ENCODE measurements at places on chromosomes 5 and 9.

DNA sequence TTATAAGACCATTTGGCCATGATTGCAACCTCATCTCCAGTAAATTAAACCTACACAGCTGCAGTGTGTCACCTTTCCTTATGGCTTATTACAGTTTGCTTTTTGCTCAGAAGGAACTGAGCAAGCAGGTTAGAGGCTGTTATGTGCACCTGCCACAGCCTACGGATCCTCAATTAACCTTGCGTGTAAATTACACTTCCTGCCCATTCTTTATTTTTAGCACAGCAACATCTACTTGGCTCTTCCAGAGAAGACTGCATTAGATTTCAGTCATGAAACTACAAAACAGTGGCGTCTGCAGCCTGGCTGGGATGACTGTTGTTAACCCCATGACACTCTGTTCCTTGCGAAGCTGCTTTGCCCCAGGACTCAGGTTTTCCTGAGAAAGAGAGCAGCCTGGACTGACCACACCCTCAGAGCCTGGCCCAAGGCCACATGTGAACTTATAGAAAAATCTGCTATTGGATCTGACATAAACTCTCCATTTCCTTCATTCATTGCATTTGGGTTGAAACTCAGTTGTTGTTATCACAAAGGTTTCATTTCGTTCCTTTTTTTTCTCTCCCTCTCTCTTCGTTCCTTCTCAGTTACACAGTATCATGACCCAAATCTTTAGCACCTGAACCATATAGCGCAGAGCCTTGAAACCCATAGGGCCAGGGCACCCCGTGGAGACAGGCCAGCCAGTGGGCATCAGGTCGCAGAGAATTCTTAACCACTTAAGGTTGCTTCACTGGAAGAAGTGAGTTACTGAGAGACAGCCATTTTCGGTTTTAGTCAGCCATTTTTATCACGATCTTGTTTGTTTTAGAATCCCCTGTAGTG lies 138.6 kb downstream of the PALM2AKAP2 start:
- no peak for DNase-seq

GRCh38 chr5:173069671-173070070 lies 13.5 kb downstream of the CREBRF start:
- no peak for DNase-seq

GRCh38 chr5:1246711-1247431 lies 21.7 kb downstream of the SLC6A18 start:
- DNase-seq = no peak

GRCh38 chr9:24901319-24901718 lies 355.6 kb upstream of the IZUMO3 start:
- DNase-seq = no peak

DNA sequence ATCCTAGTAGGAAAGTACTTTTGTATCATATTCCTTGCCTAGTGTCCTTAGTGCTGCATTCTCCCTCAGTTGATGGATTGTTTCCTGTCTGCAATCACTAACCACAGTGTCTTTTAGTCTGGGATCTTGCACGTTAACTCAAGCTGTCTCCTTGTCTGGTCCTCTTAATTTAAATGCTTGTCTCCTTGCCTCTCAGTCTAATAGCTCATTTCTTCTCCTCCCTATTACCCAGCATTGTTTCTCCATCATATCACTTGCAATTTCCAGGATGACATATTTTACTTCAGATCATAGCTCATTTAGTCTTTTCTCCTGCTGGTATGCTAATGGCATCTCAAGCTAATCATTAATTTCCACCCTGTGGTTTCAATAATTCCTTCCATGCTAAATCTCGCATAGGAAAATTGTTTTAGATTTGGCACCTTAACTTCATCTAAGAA lies 2052.0 kb upstream of the C9orf72 start:
- no peak for DNase-seq

GRCh38 chr5:1324301-1324700 lies 20.6 kb downstream of the CLPTM1L start:
- no peak for DNase-seq

DNA sequence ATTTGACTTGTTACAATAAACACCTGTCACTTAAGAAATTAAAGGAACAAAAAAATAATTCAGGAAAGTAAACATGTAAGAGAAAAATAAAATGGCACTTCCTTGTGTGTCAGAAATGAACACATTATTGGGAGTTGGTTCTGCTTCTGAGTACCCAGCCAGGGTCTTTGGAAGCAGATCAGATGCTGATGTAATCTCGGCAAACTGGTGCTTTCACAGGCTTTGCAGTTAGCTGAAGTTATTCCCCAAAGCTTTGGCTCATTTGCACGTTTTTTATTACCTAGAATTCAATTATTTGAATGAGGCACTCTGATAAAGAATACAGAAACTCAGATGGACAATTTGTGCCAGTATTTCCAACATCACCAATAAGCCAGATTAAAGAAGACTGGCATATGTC lies 10.9 kb downstream of the CDH18 start:
- DNase-seq = no peak

DNA sequence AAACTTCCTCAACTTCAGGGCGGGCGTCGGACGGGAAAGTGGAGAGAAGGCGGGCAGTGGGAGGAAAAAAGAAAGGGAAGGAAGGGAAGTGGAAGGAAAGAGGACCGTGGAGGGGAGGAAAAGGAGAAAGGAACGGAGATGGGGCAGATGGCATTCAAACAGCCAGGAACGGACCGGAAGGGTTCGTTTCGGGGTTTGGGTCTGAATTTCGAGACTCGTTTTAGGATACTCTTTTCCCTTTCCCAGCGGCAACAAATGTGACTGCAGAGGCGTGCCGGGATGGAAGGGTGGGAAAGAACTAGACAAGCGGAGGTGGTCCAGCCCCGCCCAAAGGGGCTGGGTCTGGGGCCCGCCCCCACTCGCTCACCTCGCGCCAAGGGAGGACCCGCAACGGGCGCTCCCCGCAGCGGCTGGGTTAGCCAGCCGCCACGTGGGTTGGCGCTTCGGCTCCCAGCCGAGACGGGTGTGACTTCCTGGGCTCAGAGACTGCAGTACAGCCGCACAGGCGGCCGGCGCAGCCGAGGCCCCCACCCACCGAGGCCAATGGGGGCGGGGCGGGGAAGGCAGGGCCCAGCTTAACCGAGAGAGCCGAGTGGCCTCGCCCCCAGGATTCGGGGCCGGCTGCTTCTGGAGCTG lies 2.7 kb downstream of the VCAN start:
- peak; percentile 69 for DNase-seq

DNA sequence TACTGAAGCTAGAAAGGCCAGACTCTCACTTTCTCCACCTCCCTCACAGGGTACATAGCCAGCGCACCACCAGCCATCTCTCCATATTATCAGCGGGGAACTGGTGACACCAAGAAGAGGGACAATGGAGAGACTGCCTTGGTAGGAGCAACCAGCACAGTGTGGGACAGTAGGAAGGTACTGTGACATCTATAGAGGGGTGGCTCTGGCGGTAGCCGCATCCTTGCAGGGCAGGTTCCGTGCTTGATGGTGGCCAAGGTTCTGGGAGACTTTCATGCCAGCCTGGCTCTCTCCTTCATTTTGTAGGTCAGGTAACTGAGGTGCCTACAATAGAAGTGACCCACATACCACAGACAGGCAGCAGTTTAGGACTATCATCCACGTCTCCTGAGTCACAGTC lies 65.5 kb upstream of the SMIM23 start:
- DNase-seq = no peak

- DNase-seq = no peak
These were observed 173.3 kb upstream of the HMHB1 start for GRCh38 chr5:143638654-143639053.

GRCh38 chr5:21784487-21784886 lies 1068.7 kb downstream of the CDH12 start:
- no peak for DNase-seq

DNA sequence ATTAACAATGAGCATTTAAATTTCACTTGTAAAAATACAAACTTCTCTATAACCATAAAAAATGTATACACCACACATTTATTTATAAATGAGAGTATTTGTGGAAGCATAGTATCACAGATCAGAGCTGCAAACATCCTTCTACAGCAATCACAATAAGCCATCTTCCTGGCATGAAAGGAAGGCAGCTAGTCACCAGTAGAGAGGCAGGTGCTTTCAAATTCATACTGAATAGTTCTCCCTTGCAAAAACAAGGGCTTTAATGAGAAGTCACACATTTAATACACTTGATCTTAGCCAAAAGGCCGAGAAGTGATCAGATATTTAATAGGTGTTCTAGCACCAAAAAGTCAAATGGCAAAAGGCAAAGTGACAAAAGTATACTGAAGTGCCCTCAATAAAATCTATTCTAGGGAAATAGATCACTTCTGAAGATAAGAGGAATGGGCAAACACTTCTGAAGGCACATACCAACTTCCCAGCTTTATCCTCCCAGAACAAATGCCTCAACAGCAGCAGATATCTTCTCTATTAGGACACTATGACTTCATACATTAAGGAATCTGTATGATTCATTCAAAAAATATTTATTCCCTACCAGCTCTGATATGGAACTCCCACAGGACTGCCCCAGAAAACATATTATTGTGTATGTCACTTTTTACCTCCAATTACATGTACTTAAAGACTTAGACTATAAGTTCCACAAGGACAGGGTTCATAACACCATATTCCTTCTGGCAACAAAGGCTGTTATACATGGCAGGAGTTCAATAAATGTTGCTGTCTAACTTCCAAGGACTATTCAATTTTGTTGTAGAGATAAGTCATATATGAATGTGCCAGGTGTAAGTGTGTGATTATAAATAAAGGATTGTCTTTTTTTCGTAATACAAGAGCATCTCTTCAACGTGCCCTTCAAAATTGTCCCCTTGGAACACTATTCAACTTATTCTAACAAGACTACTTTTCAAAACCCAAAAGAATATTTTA lies 31.7 kb downstream of the MAPKAP1 start:
- DNase-seq = peak; percentile 55

Data from AG04450 (cell line).